GM23248 (cell line): ENCODE measurements at places on chromosomes 11 and 22. TPM values are rescaled to one million over a fixed set of nuclear protein-coding genes. Genes with fewer than 3 reads are reported as not detected.

The SH3BP1 gene
- total RNA-seq, result 2.4 and 9.9 TPM in 2 replicates

The PISD gene
- 34.2 and 51.7 TPM in 2 replicates for total RNA-seq

The UCP2 gene
- total RNA-seq, result 2.4 TPM in 1 of 2 replicates, not detected in the other

The ZDHHC24 gene
- 20.8 and 27.3 TPM in 2 replicates for total RNA-seq

The GSTP1 gene
- total RNA-seq, result 355 and 606 TPM in 2 replicates

- peak overlapping the region; percentile 87 for H3K27ac ChIP-seq
- DNase-seq, result no peak
- H3K27me3 ChIP-seq, result no peaks in the 10 kb centered on the region
These were observed 27.7 kb downstream of the OR6Q1 start for GRCh38 chr11:58058276-58059006.

DNA sequence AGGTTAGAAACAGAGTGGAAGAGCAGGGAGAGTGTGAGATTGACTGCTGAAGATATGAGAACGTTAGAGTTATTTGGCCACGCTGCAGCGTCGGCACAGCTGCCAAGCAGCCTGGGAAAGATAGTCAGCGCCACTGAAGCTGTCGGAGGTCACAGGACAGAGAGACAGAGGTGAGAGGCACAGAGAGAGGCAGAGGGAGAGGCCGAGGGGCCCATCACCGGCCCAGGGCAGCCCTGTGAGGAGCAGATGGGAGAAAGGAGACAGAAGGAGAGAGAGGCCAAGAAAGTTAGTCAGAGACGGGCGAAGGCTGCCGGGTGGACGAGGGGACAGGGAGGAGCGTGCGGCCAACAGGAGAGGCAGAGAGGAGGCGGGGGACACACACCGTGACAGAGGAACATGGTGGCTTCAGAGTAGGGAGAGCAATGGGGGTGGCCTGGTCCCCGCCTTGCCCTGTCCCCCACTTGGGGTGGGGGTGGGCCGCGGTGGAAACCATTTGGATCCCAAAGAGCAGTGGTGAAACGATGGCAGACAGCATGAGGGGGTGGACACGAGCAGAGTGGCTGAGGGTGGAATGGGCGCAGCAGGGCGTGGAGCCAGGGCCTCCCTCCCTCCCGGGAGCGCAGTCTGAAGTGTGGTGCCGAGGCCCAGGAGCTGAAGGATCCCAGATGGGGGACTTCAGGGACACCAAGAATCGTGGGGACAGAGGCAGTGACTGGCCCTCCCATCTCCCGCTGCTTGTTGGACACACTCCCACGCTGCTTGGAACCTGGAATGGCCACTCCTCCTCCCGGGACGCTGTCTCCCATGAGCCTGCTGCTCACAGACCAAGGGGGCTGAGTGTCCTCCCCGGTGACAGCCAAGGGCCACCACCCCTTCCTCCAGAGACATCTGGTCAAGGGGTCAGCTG is 26.6 kb downstream of the LRRC10B start:
- no peaks in the 10 kb centered on the region for H3K4me1 ChIP-seq
- H3K27me3 ChIP-seq, result no peaks in the 10 kb centered on the region
- no peak overlapping the region for H3K27ac ChIP-seq
- H3K4me3 ChIP-seq, result no peak overlapping the region
- no peak for DNase-seq

DNA sequence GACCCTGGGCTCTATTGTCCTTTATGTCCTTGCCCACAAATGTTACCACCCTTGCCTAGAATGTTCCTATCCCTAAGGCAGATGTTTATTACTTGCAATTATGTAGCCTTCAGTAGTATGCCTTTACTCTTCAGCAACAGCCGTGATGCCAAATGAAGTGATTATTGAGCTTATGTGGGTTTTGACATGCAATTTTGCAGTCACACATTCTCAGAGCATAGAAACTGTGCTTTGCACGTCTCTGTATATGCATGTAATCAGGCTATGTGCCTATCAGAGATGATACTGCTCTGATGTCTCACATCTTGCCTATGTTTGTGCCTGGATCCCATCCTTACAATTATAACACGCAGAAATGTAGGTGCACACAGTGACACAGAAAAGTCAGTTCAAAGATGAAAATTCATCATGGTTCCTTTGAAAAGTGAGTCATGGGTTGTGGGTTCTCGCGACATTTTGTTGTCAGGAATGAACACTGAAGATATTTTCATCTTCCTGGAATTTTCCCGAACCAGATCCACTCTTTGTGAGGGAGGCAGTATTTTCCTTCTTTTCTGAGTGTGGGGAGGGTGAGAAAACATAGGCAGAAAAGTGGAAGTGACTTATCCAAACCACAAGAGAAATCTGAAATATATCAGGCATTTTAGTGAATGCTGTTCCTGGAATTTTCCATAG is 81.1 kb downstream of the BMAL1 start:
- H3K36me3 ChIP-seq, result peaks cover 43% of the 10 kb centered on the region
- H3K4me1 ChIP-seq, result peaks cover 13% of the 10 kb centered on the region
- DNase-seq, result peak; percentile 63
- no peak overlapping the region for H3K4me3 ChIP-seq

GRCh38 chr11:64078905-64079304 is 43.2 kb downstream of the FLRT1 start:
- no peaks in the 10 kb centered on the region for H3K36me3 ChIP-seq
- H3K4me3 ChIP-seq, result no peak overlapping the region
- H3K4me1 ChIP-seq, result no peaks in the 10 kb centered on the region
- H3K27me3 ChIP-seq, result no peaks in the 10 kb centered on the region
- H3K27ac ChIP-seq, result no peak overlapping the region
- no peak for DNase-seq

GRCh38 chr11:73452726-73453125 is 76.5 kb downstream of the RELT start:
- DNase-seq, result no peak
- no peak overlapping the region for H3K27ac ChIP-seq
- H3K4me3 ChIP-seq, result no peak overlapping the region
- no peaks in the 10 kb centered on the region for H3K36me3 ChIP-seq
- H3K27me3 ChIP-seq, result no peaks in the 10 kb centered on the region

DNA sequence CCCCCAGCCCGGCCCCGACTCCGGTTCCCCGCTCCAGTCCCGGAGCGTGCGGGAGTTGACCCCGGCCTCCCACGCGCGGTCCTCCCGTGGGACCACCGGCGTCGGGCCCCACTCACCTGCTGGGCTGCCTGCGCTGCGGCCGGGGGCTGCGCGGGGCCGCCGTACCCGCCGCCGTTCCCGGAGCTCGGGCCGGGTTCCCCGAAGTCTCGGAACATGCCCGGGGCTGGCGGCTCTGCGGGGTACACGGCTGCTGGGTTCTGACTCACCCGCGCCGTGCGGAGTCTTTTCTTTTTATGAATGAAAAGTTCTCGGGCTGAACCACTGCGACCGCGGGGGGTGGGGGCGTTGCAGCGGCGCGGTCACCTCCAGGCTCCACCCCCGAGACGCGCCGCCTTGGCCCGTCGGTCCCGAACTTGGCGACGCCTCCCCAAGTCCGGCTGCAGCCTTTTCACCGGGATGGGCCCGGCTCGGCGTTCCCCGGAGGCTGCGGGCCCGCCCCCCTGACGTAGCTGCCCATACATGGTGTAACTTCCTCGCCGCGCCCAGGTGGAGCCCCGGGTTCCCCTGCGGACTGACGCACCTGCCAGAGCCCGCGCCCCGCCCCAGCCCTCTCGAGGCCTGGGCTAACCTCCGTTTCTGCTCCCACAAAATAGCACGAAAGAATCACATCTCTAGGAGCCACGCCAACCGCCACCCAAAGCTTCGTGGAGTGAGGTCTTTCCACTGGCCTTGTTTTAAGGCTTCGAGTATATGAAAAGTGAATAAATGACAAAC is at the start of gene FOSL1:
FOSL1 (minus strand) TSS at position 264 of the 774 bp plus-strand sequence; CDS start at position 215, 49 bp downstream.
- peaks cover 27% of the 10 kb centered on the region; the same call in 1 of the 2 replicates for H3K36me3 ChIP-seq
- H3K27me3 ChIP-seq, result no peaks in the 10 kb centered on the region
- H3K27ac ChIP-seq, result peak within 1 kb of the TSS; percentile 99
- H3K4me3 ChIP-seq, result peak within 1 kb of the TSS; percentile 95
- peaks cover 54% of the 10 kb centered on the region for H3K4me1 ChIP-seq

DNA sequence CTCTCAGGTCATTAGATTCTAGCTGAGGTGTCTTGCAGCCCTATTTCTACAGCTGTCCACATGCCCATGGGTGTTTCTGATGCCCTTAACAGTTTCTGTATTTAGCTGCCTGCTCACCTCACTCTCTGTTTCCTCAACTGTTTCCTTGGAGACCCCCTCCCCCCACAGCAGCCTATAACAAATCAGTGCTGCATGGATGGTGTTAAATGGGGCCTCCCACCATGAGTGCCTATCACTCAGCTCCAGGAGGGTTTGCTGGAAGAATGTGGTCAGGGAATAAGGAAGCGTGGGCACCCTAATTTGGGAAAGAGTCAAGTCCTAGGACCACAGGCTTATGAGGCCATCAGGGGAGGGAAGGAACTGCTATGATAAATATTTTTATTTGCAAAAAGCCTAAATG is 8.6 kb downstream of the KLHL35 start:
- DNase-seq, result no peak
- no peak overlapping the region for H3K27ac ChIP-seq
- H3K27me3 ChIP-seq, result no peaks in the 10 kb centered on the region
- H3K4me1 ChIP-seq, result peaks cover 7% of the 10 kb centered on the region

GRCh38 chr22:23803001-23803819 is 16.4 kb downstream of the SMARCB1 start:
- no peak for DNase-seq
- H3K27ac ChIP-seq, result no peak overlapping the region
- H3K4me3 ChIP-seq, result no peak overlapping the region
- H3K36me3 ChIP-seq, result peaks cover 18% of the 10 kb centered on the region; the same call in 1 of the 2 replicates
- no peaks in the 10 kb centered on the region for H3K4me1 ChIP-seq

DNA sequence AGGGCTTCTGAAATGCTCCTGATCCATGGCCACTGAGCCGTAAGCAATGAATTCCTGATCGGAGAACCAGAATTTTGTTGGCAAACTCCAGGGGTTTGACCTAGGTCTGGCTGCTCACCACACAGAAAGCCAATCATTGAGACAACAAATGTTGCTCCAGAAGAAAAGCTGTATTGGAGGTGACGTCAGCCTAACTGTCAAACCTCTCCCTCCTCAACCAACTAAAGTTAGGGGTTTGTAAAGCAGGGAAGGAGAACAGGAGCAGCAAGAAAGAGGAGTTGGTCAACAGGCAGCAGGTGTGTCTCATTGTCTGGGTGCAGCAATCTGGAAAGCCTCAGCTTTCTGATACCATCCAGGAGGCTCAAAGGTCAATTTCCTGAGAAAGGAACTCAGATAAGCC is 133.7 kb upstream of the SEZ6L start:
- H3K4me3 ChIP-seq, result no peak overlapping the region
- no peak overlapping the region for H3K27ac ChIP-seq
- H3K27me3 ChIP-seq, result no peaks in the 10 kb centered on the region
- no peaks in the 10 kb centered on the region for H3K36me3 ChIP-seq
